Stimulated activated CD4-positive, alpha-beta T cell treated with anti-CD3 and anti-CD28 coated beads, Interleukin-4, amount 100 ng/mL, for 4 hours (primary cell): ENCODE measurements at places on chromosomes 16 and 17.

DNA sequence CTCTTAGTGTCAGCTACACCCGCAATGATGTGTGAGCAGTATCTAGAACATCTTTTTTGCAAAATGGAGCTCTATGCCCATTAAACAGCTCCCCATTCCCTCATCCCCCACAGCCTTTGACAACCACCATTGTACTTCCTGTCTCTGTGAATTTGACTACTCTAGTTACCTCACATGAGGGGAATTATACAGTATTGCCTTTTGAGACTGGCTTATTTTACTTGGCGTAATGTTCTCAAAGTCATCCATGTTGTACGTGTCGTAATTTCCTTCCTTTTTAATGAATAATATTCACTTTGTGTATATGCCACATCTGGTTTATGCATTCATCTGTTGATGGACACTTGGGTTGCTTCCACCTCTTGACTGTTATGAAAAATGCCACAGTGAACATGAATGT is 23.2 kb upstream of the CCL22 start:
- no peak for DNase-seq

GRCh38 chr17:45820052-45820780 is 24.5 kb upstream of the SPPL2C start:
- no peak for DNase-seq

DNA sequence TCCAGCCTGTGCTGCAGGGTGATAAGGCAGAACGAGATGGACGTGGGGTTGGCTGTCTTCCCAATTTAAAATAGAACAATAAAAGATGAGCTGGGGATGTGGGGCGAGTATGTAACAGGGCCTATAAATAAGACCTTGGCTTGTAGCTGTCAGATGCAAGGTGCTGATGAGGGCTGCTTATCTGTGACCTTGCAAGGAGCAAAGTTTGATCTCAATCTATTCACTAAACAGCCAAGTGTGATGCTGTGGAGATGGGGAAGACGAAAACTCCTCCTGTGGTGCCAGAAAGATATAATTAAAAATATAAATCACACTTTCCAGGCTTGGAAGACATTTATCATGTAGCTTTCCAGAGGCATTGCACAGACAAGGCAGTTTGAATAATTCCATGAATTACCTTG is 26.7 kb upstream of the TEX2 start:
- DNase-seq: no peak

- DNase-seq: no peak
Observed at GRCh38 chr17:10121971-10122707, 76.3 kb downstream of the GAS7 start.

- DNase-seq: no peak
Observed at GRCh38 chr17:35170968-35171771, 23.0 kb downstream of the SLC35G3 start.

DNA sequence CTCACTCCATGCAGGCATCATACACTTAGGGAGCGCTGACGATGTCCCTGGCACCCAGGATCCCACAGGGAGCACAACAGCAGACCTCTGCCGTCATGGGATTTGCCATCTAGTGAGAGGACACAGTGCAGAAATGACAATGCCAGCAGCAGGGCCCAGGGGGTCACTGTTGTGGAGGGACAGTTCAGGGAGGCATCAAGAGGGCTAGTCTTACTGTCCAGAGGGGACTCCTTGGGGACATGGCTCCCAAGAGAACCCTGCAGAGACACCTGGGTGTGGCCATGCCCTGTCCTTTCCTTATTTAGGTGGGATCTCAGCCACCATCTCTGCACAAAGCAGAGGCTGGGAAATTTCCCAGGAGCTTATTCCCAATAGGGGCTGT is 73.7 kb downstream of the CRISPLD2 start:
- no peak for DNase-seq

- no peak for DNase-seq
Observed at GRCh38 chr16:20938426-20938825, 37.9 kb downstream of the LYRM1 start.

DNA sequence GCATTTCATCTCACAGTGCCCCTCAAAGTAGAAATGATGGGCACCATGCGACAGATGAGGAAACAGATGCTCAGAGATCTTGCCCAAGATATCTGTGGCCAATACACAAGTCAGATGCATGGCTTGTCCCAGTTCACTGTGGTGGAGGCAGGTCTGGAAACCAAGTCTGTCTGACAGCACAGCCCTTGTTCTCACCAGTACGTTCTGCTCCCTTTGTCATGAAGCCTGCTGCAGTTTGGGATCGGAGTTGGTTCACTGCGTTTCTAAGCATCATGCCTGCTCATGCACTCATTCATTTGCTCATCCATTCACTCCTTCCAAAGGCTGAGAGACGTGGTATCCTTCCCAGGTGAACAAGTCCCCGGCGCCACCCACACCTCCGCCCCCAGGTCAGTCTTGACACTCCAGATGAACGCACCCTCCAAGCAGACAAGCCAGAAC is 27.2 kb upstream of the MEAK7 start:
- no peak for DNase-seq

DNA sequence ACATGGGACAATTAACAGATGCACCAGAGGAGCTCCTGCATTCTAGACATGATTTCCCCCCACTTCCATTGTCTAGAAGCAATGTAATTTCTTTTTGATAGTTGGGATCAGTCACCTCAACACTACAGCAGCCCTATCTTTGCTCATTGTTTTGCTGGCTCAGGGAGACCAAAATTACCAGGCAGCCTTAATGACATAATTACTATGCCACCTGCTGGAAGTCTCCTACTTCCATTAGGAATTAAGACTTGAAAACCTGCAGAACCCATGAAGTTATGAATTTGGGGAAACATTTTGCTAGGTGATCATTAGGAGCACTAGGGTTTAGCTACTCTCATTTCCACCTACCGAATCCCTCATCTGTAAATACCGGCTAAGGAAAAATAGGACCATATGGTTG is 312.0 kb upstream of the CA10 start:
- no peak for DNase-seq
